ENCODE measurements at places on chromosomes 6 and 20.
A peak's percentile ranks its signal among the peaks of the same experiment; 100 is the strongest.

- no peak for DNase-seq
Measured at GRCh38 chr6:3959385-3959784, 110.2 kb downstream of the FAM50B start.

- no peak for DNase-seq
Measured at GRCh38 chr6:85396159-85396808, 53.6 kb upstream of the NT5E start.

- DNase-seq = no peak
Measured at GRCh38 chr6:107202876-107203468, 87.7 kb upstream of the BEND3 start.

- no peak for DNase-seq
Measured at GRCh38 chr6:139536751-139537617, 162.5 kb upstream of the CITED2 start.

GRCh38 chr20:52937591-52938100 is 34.5 kb upstream of the TSHZ2 start:
- no peak for DNase-seq

- DNase-seq = no peak
Measured at GRCh38 chr6:117684749-117685148, 9.5 kb downstream of the NUS1 start.

DNA sequence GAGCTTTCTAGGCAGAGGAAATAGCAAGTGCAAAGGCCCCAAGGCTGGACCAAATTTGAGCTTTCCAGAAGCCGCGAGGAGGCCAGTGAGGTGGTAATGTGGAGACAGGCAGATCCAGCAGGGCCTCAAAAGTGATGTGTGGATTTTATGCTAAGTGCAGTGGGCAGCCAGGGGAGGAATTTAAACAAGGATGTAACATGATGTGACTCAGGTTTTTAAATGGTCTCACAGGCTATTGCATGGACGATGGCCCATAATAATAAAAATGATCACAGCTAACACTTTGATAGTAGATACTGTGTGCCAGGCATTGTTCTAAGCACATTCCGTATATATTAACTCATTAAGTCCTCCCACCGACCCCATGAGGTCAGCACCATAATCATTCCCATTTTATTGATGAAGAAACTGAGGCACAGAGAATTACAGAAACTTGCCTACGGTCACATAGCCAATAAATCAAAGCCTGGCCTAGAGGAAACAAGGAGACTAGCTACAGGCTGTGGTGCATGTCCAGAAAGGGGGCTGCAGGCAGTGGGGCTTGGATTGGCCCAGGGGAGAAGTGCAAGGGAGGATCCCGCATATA is 18.0 kb upstream of the PREX1 start:
- DNase-seq = no peak

GRCh38 chr6:149142924-149143429 is 174.5 kb upstream of the TAB2 start:
- DNase-seq = no peak

DNA sequence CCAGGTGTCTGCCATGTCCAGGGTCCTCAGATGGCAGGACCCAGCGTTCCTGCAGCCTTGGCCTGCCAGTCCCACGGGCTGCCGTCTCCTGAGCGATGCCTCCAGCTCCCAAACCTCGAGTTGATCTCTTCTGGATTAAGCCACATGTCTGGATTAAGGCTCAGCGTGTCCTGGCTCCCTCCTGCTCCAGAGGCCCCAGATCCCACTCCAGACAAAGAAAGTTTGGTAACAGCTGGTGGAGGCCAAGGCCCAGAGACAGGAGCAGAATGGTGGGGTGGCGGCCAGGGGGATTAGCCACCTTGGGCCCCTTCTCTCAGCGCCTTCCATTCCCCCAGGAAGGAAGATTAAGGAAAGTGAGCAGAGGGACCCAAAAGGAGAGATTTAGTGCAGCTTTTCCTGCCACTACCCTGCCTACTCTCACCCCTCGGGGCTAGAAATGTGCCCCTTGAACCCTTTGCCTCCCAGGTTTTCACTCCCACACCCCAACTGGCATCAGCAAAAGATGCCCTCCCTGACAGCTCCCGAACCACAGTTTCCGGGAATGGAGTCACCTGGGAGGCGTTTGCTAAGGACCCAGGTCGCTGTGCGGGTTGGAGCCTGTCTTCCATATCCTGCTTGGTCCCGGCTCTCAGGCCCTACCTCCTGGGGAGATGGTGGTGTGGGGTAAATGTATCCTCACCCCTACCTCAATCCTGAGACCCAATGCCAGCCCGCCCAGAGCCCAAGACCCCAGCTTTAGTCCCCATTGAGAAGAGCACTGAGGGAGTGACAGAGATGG is 6.9 kb downstream of the SPDEF start:
- no peak for DNase-seq

- no peak for DNase-seq
Measured at GRCh38 chr6:147392917-147393625, 115.4 kb upstream of the SAMD5 start.

GRCh38 chr6:39577446-39578165 is 147.6 kb downstream of the KIF6 start:
- no peak for DNase-seq

- no peak for DNase-seq
Measured at GRCh38 chr6:158322724-158323560, 10.7 kb downstream of the TULP4 start.

DNA sequence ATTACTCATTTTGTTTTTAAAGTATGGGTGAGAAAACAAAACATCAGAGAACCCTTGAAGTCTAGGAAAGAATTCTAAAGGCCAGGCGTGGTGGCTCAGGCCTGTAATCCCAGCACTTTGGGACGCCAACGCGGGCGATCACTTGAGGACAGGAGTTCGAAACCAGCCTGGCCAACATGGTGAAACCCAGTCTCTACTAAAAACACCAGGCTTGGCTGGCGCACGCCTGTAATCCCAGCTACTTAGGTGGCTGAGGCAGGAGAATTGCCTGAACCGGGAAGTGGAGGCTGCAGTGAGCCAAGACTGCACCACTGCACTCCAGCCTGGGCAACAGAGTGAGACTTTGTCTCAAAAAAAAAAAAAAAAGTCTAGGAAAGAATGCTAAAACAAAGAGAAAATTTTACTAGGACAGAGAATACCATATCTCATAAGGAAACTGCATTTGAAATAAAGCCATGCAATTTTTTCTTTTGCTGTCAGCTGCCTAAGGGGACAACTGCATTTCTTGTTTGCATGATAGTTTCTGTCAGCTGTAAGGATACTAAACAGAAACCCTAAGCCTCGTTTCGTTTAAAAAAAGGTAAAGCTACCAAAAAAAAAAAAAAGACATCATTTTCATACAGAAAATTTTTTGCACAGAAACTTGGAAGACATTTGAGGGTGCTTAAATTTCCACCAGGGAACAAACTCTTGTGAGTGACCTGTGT is 32.1 kb downstream of the SMLR1 start:
- no peak for DNase-seq

DNA sequence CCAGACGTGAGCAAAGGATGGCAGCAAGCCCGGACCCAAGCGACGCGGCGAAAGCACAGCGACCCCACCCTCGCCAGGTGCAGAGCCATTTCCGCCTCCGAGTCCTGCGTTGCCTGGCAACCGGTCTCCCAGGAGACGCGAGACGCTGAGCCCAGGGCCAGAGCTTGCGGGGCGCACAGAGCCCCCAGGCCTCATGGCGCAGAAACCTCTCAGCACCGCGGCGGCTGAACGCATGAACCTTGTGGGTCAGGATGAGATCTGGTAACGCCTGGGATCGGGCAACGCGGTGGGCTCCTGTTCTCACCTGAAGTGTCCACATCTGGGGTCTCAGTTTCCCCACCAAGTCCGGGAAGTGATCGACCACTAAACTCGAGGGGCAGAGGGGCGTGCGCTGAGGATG is 77.7 kb downstream of the ANKRD60 start:
- no peak for DNase-seq

DNA sequence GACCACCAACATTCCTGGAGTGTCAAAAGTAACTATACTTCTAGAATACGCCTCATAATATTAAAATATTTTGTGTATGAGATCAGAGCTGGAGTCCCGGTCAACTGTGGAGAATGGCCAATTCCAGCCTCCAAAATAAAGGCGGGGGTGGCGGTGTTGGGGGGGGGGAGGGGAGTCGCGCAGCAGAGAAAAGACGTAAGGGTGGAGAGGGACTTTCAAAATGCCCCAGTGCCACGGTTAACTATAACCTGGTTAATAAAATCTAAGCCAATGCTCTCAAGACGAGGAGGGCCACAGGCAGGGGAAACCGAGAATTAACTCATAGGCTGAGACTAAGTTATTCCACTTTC is 1.3 kb downstream of the NUP153 start:
- DNase-seq = peak; percentile 24

DNA sequence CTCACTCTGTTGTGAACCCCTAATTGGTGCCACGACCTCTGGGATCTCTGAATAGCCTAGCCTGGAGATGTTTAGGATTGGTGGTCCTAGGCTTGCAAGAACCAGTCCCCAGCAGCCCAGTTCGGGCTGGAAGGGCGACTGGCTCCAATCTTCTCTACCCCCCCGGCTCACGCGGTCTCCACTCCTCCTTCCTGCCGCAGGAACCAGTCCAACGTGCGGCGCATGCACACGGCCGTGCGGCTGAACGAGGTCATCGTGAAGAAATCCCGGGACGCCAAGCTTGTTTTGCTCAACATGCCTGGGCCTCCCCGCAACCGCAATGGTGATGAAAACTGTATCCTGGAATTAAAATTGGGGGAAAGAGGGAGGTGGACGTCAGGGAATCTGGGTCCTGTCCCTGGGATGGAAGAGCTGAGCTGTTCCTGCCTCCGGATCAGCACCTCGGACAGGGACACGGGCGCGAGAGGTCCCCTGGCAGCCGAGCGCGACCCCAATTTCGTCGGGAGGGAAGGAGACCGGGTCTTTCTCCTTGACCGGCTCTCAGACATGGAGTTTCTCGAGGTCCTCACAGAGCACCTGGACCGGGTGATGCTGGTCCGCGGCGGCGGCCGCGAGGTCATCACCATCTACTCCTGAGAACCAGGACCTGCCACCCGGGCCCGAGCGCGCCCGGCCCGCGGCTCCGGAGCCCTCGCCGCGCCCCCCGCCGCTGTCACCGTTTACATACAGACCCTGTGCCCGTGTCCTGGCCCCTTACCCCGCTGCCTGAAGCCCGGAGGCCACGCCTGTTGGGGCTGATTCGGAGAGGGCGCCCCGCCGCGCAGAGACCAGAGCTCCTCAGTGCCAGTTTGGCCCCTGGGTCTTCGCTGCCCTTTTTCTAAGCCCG is 28.2 kb downstream of the SLC12A5 start:
- DNase-seq = no peak

DNA sequence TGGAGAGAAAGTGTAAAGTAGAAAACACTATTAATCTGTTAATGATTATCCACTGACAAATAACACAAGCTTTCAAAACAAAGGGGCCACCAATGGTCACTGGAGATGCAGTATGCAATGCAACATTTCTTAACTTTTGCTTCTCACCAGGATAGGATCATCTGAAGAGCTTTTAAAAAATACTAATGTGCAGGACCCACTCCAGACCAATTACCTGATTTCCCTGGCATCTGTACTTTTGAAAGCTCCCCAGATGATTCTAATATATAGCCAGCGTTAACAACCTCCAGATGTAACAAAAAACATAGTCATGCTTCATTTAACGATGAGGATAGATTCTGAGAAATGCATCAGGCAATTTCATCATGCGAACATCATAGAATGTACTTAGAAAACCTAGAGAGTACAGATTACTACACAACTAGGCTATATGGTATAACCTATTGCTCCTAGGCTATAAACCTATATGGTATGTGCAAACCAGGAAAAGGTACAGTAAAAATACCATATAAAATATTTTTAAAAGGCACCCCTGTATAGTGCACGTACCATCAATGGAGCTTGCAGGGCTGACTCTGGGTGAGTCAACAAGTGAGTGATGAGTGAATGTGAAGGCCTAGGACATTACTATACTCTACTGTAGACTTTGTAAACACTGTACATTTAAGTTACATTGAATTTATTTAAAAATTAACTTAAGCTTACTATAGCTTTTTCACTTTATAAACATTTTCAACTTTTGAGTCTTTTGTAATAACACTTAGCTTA is 69.2 kb downstream of the ATG5 start:
- DNase-seq = no peak

DNA sequence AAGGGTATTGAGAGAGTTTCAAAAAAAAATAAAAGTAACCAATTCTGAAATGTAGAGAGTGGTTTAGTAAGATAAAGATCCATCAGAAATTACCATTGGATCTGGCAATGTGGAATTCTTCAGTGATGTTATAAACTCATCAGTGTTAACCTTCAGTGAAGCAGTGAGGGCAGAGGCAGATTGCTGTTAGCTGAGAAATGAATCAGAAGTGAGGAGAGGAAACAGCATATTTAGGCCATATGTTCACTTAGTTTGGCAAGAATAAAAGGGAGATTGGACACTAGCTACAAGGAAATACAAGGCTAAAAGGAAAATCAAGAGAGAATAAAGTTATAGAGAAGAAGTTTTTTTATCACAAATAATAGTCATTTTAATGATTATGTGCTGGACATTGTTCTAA is 9.6 kb downstream of the KCNQ5 start:
- no peak for DNase-seq

DNA sequence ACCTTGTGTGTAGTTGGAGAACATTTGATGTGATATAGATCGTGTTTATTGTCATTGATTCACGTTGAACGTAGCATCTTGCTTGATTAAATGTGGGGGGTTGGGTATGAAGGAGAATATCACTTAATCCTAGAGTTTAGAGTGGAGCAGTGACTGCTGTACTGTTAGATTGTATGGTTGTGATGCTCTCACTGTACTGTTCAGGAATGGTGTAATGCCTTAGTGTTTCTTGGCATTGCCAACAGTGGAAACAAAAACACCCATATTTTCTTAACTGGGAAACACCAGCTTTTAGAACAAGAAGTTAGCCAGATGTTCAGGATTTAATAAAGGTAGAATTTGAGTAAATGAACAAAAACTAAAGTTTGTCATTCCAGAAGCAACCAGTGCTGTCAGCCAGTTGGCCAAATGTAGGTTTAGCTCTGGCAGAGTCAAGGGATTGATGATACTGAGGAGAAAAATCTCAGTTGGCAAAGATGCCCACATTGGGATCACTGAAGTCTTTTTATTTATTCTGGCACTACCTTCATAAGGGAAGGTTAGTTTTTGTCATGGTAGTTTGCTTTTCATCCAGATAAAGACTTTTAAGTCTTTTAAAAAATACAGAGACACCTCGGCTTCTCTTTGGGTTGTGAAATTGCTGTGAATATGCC is 129.9 kb downstream of the JARID2 start:
- DNase-seq = no peak

DNA sequence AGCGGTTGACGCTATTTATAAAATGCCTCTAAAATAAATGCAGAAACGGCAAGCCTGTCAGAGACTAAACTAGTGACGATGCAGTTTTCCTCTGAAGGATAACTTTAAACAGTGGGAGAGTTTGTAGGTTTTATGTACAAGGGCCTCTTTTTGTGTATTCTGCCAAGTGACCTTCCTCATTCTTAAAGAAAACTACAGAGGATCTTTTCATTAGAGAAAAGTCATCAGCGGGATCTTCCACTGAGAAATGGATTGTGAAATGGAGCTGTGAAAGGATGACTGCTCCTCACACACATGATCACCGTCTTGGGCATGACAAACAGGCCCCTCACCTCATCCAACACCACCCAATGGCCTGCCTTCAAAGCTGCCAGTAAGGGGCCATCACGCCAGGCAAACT is 89.0 kb upstream of the LYRM2 start:
- no peak for DNase-seq

GRCh38 chr6:52475307-52475706 is 55.2 kb downstream of the EFHC1 start:
- no peak for DNase-seq

- DNase-seq = no peak
Measured at GRCh38 chr20:1264727-1265126, 1.4 kb upstream of the SNPH start.

GRCh38 chr6:25788305-25788922 is 33.9 kb downstream of the SLC17A4 start:
- no peak for DNase-seq

All from cerebellum (tissue), 4 donors.